Suppressor macrophage treated with lipopolysaccharide for 4 hours (primary cell): ENCODE measurements at places on chromosomes 11 and 22.
A peak's percentile ranks its signal among the peaks of the same experiment; 100 is the strongest.

GRCh38 chr11:39804271-39804670 lies 1655.2 kb downstream of the LRRC4C start:
- DNase-seq, result no peak

GRCh38 chr22:31344256-31344577 lies 1.9 kb downstream of the PATZ1 start:
- DNase-seq, result no peak

GRCh38 chr11:99160447-99160846 lies 139.7 kb downstream of the CNTN5 start:
- DNase-seq, result no peak

- DNase-seq, result no peak
Measured at GRCh38 chr11:23727387-23727786, 769.5 kb upstream of the LUZP2 start.

GRCh38 chr11:75337195-75337654 lies 14.2 kb downstream of the ARRB1 start:
- DNase-seq, result peak; percentile 95

- no peak for DNase-seq
Measured at GRCh38 chr11:85825616-85826015, 14.7 kb upstream of the SYTL2 start.

DNA sequence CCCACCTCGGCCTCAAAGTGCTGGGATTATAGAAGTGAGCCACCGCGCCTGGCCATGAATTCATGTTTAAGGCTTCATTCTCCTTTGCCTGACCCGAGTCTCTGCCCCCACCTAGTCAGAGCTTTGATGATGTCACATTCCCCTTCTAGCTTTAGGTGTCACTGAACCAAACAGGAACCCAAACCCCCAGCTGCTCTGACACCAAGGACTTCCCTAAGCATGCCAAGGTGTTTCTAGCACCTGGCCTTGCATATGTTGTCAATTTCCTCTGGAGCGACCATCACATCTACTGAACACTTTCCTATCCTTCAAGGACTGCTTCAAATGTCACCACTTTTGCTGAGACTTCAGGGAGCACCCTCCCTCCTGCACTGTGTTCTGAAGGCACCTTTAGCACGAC lies 2.3 kb downstream of the F2 start:
- DNase-seq, result no peak

GRCh38 chr22:39984746-39985145 lies 10.0 kb upstream of the FAM83F start:
- DNase-seq, result no peak

- DNase-seq, result peak; percentile 51
Measured at GRCh38 chr11:120235024-120235628, 4.8 kb upstream of the POU2F3 start.

DNA sequence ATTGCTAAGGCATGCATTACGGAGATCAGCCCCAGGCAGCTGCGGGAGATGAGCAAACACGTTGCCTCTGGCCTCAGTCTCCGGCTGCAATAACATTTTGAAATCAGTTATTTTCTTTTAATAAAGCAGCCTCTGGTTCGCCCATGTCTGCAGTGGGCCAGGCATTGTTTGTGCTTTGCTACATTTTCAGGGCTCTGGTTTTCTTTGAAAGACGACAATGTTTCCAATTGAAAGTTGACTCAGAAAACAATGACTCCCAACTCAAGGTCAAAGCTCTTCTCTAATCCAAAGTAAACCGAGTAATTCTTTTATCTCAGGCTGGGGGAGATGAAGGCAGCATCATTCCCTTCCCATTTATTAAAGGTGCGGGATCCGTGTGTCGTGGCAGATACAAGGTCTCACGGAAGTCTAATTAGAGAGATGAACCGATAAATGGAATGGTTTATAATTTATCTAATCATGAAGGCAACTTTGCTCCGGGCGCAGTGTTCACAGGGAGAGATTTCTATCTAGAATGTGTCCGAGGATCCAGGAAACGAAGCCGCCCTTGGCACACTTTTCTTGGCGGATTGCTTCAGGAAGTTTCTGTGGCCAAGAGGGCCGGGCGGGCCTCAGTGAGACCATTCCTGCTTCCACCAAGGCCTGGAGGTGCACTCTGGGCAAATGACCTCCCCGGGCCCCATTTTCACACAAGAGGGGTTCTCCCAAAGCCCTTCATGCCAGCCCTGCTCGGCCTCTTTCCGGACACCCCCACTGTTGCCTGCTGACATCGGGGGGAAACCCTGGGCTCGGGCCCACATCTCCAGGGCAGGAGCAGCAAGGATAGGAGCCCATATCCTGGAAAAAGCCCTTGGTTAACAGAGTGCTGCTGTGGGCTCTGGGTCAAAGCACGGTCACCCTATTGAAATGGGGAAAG lies 811.4 kb downstream of the BRD1 start:
- DNase-seq, result no peak

DNA sequence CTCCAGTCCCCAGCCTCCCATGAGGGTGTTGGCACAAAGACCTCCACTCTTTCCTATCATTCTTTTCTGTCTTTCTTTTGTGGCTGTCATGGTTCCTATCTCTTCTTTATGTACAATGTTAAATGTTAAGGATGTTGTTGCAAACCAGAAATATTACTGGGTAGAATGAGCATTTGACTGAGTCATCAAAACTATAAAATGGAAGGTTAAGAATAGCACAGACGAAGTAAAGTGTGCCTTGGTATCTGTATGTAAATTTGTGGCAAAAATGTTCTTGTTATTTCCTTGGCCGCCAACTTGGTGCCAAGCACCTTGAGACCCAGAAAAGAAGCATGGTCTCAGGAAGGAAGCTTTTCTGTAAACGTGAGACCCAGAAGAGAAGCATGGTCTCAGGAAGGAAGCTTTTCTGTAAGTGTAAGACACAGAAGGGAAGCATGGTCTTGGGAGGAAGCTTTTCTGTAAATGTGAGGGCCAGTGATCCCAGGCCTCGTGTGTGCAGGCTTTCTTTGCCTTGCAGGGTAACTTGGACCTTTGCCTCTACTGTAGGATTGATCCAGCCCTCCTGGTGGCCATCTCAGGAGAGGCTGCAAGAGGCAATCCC lies 6.7 kb upstream of the PKP3 start:
- no peak for DNase-seq

- no peak for DNase-seq
Measured at GRCh38 chr11:61534933-61535839, 26.6 kb downstream of the LRRC10B start.

- no peak for DNase-seq
Measured at GRCh38 chr11:135008001-135008405, 596.0 kb upstream of the B3GAT1 start.

DNA sequence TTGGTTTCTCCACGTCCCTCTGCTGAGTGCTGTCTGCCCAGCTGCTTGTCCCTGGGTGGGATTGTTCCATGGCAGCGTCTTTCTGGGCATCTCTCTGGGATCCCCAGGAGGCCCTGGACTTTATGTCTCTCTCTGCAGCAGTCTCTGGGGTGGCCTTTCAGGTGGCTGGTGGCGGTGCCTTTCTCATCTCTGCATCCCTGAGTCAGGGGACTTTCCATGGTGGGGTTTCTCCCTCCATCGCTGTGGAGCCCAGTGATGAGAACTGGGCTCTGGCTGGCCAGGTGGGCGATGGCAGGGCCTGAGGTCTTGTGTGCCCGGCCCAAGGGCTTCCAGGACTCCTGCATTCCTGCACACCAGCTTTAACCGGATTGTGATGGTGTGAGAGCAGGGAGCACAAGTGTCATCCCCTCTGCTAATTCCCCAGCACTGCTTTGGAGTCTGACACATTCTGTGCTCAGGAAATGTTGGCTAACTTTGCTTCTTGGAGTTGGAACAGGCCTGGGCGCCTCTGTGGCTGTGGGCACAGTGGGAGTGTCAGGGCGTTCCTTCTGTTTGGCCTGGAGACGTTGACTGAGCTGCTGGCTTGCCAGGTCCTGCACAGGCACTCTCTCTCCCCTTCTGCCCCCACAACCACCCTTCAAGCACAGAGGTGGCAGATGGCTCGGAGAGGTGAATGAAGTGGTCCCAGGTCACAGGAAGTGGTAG lies 27.9 kb downstream of the FAM83F start:
- DNase-seq, result no peak

GRCh38 chr11:10236840-10237239 lies 57.2 kb downstream of the SBF2 start:
- no peak for DNase-seq

GRCh38 chr11:117643606-117644300 lies 153.3 kb downstream of the DSCAML1 start:
- no peak for DNase-seq

- DNase-seq, result no peak
Measured at GRCh38 chr11:5242933-5243815, 6.5 kb downstream of the HBG1 start.

DNA sequence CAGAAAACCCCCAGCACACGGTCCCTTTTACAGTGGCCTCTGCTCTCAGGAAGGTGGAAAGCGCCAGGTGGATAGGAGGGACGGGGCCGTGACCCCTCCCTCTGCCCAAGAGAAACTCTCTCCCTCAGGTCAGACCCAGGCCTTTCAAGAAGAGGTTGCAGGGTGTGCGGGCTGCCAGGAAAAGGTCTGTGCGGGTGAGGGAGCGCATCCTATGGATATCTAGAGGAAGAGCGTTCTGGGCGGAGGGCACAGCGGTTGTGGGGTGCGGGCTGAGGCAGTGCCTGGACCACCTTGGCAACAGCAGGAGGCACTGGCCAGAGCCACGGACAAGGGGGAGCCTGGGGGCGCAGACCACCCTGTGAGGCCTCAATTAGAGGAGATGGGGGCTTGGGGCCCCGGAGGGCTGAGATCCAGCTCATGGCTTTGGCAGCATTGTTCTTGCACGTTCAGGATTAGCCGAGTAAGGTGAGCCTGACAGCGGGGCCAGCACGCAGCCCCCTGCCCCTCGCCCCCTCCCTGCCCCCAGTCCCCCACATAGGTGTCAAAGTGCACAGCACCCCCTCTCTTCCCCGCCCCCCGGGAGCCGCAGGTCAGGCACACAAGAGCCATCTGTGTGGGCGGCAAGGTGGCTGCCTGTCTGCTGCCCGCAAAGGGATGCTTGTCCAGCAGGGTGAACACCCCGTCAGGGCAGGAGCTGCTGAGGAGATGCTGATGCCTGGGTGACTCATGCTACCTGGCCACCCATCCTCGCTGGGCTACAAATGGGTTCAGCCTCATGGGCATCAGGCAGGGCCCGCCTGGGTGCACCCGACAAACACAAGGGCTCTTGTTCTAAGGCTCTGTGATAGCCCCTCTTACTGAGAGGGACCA lies 92.8 kb upstream of the KCNQ1OT1 start:
- DNase-seq, result no peak

DNA sequence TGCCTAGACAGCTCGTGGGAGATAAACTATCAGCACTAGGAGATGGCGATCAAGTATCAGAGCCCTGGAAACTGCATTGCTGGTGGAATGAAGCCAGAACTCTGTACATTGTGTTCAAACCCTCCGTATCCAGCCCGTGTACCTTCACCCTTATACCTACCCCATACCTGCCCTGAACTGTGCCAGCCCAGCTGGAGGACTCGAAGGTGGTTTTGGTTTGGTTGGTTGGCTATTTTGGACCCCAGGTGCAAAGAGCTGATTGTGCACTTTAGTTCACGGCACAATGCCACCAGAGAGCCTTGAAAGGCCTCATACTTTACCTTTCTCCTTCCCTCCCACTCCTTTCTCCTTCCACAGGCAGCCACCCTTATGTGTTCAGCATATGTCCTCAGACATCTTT lies 16.0 kb downstream of the FAM83F start:
- no peak for DNase-seq
